ENCODE measurements at places on chromosomes 7 and 10. TPM values are rescaled to one million over a fixed set of nuclear protein-coding genes. Genes with fewer than 3 reads are reported as not detected.

The LRRC18 gene
- total RNA-seq = not detected

The TSPAN12 gene
- total RNA-seq = 0.79 TPM

The TRIM73 gene
- total RNA-seq = 2.1 TPM

The LRRN3 gene
- total RNA-seq = not detected

The CRYGN gene
- not detected for total RNA-seq

The ACTL6B gene
- total RNA-seq = not detected

The SFR1 gene
- total RNA-seq = 13.4 TPM

The TMEM213 gene
- total RNA-seq = not detected

The HIPK2 gene
- total RNA-seq = 34.5 TPM

The CHN2 gene
- 0.38 TPM for total RNA-seq

The TMEM60 gene
- total RNA-seq = 27.3 TPM

The PNLIPRP1 gene
- not detected for total RNA-seq

The HABP2 gene
- total RNA-seq = 0.18 TPM

The ANKRD61 gene
- total RNA-seq = 0.84 TPM

The ASB10 gene
- not detected for total RNA-seq

The SNCG gene
- total RNA-seq = 12.3 TPM

The PIK3CG gene
- not detected for total RNA-seq

The WNT2 gene
- total RNA-seq = not detected

The TAS2R41 gene
- not detected for total RNA-seq

The PLAU gene
- total RNA-seq = 112 TPM

The CXCL12 gene
- 0.06 TPM for total RNA-seq

The GDF10 gene
- 0.07 TPM for total RNA-seq

The TACC2 gene
- total RNA-seq = 74.1 TPM

The PRDX3 gene
- 300 TPM for total RNA-seq

The LDB3 gene
- 0.06 TPM for total RNA-seq

The ZNF467 gene
- 1.3 TPM for total RNA-seq

The OR6B1 gene
- total RNA-seq = not detected

The PTF1A gene
- not detected for total RNA-seq

The PIP gene
- 0.64 TPM for total RNA-seq

The OPN1SW gene
- total RNA-seq = not detected

The HMX3 gene
- total RNA-seq = not detected

The GPRIN2 gene
- total RNA-seq = 27.8 TPM

The ERCC6 gene
- total RNA-seq = 7.2 TPM

The ATG9B gene
- total RNA-seq = 0.70 TPM

The LIPJ gene
- not detected for total RNA-seq

The PAX4 gene
- not detected for total RNA-seq

The FHIP2A gene
- 11.4 TPM for total RNA-seq

The KCNH2 gene
- total RNA-seq = 3.3 TPM

The C10orf105 gene
- total RNA-seq = not detected

The GOLGA7B gene
- 3.8 TPM for total RNA-seq

The SND1 gene
- 102 TPM for total RNA-seq

The COX15 gene
- total RNA-seq = 30.3 TPM

The OR2A42 gene
- not detected for total RNA-seq

The EIF5AL1 gene
- total RNA-seq = 2.3 TPM

The TRDMT1 gene
- 3.8 TPM for total RNA-seq

The GLI3 gene
- 0.20 TPM for total RNA-seq

The MYOF gene
- total RNA-seq = 215 TPM

The TRPV5 gene
- not detected for total RNA-seq

All from A549 treated with Hydrocortisone at 1 μM for 4 hours (cell line).